Cardiac atrium fibroblast (primary cell): ENCODE measurements at places on chromosomes 12 and 14. TPM values are rescaled to one million over a fixed set of nuclear protein-coding genes. Genes with fewer than 3 reads are reported as not detected.

The RPGRIP1 gene
- total RNA-seq: not detected in 2 replicates

The KLRC1 gene
- total RNA-seq: not detected in 2 replicates

The TOMM20L gene
- not detected in 2 replicates for total RNA-seq

The CDCA3 gene
- total RNA-seq: 8.3 and 16.2 TPM in 2 replicates

The HCAR2 gene
- total RNA-seq: not detected in 2 replicates

The DNAI7 gene
- not detected in 2 replicates for total RNA-seq

The KRT4 gene
- total RNA-seq: not detected in 2 replicates

The PNP gene
- total RNA-seq: 23.1 and 54.3 TPM in 2 replicates

The KRT75 gene
- total RNA-seq: not detected in 2 replicates

The BBOF1 gene
- total RNA-seq: 3.8 and 5.7 TPM in 2 replicates

The POTEG gene
- total RNA-seq: not detected in 2 replicates

The ASPG gene
- total RNA-seq: not detected in 2 replicates

The EIF2S3B gene
- total RNA-seq: 0.49 and 0.54 TPM in 2 replicates

The NTF3 gene
- 0.18 TPM in 1 of 2 replicates, not detected in the other for total RNA-seq

The MAPKAPK5 gene
- total RNA-seq: 29.1 and 47.8 TPM in 2 replicates

The SAMD15 gene
- total RNA-seq: 1.1 TPM in 2 replicates

The AGAP2 gene
- 0.18 and 0.32 TPM in 2 replicates for total RNA-seq

The FAM181A gene
- not detected in 2 replicates for total RNA-seq

The PIANP gene
- total RNA-seq: not detected in 2 replicates

The FANCM gene
- total RNA-seq: 2.9 and 5.2 TPM in 2 replicates

The ING4 gene
- total RNA-seq: 20.8 and 26.9 TPM in 2 replicates

The SLC6A12 gene
- not detected in 2 replicates for total RNA-seq

The RD3L gene
- not detected in 2 replicates for total RNA-seq

The CTSG gene
- total RNA-seq: not detected in 2 replicates

The CEBPE gene
- not detected in 2 replicates for total RNA-seq

The IFI27 gene
- 15.2 and 16.2 TPM in 2 replicates for total RNA-seq

The TNS2 gene
- total RNA-seq: 99.6 and 100 TPM in 2 replicates

The ZDHHC22 gene
- not detected in 2 replicates for total RNA-seq

The AKAP3 gene
- total RNA-seq: 0.16 and 0.18 TPM in 2 replicates

The KRT6C gene
- not detected in 2 replicates for total RNA-seq

The GDF3 gene
- not detected in 2 replicates for total RNA-seq

The GPR68 gene
- 0.49 and 2.3 TPM in 2 replicates for total RNA-seq

The KIF26A gene
- total RNA-seq: 0.32 and 0.36 TPM in 2 replicates

The TMEM121 gene
- total RNA-seq: 6.2 and 9.4 TPM in 2 replicates

The TPH2 gene
- total RNA-seq: not detected in 2 replicates

The MYL6B gene
- total RNA-seq: 66.6 and 114 TPM in 2 replicates

The NRIP2 gene
- total RNA-seq: not detected in 2 replicates

The DENND5B gene
- 4.5 and 5.7 TPM in 2 replicates for total RNA-seq

The NFE2 gene
- 1.6 TPM in 1 of 2 replicates, not detected in the other for total RNA-seq

The HOXC12 gene
- total RNA-seq: not detected in 2 replicates

The OR11G2 gene
- total RNA-seq: not detected in 2 replicates

The PZP gene
- not detected in 2 replicates for total RNA-seq

The ATXN2 gene
- total RNA-seq: 13.5 and 22.5 TPM in 2 replicates

The NIN gene
- 14.4 and 16.7 TPM in 2 replicates for total RNA-seq

The SMOC1 gene
- total RNA-seq: 2.3 TPM in 1 of 2 replicates, not detected in the other

The CACNA2D4 gene
- total RNA-seq: not detected in 2 replicates

The CNTN1 gene
- total RNA-seq: not detected in 2 replicates

The RALGAPA1 gene
- total RNA-seq: 13.8 and 14.8 TPM in 2 replicates

The CABP1 gene
- 0.81 and 2.9 TPM in 2 replicates for total RNA-seq

The LAG3 gene
- total RNA-seq: 0.16 TPM in 1 of 2 replicates, not detected in the other

The KLRC4 gene
- total RNA-seq: not detected in 2 replicates

The ADAM20 gene
- under 0.01 TPM in 1 of 2 replicates, not detected in the other for total RNA-seq

The CD163L1 gene
- under 0.01 TPM in 1 of 2 replicates, not detected in the other for total RNA-seq

The RASSF8 gene
- total RNA-seq: 29.1 and 44.7 TPM in 2 replicates

The LRTM2 gene
- total RNA-seq: not detected in 2 replicates

The PTPRR gene
- total RNA-seq: not detected in 2 replicates
